COR-L47 (cell line): ENCODE measurements at places on chromosomes 2 and 18.

DNA sequence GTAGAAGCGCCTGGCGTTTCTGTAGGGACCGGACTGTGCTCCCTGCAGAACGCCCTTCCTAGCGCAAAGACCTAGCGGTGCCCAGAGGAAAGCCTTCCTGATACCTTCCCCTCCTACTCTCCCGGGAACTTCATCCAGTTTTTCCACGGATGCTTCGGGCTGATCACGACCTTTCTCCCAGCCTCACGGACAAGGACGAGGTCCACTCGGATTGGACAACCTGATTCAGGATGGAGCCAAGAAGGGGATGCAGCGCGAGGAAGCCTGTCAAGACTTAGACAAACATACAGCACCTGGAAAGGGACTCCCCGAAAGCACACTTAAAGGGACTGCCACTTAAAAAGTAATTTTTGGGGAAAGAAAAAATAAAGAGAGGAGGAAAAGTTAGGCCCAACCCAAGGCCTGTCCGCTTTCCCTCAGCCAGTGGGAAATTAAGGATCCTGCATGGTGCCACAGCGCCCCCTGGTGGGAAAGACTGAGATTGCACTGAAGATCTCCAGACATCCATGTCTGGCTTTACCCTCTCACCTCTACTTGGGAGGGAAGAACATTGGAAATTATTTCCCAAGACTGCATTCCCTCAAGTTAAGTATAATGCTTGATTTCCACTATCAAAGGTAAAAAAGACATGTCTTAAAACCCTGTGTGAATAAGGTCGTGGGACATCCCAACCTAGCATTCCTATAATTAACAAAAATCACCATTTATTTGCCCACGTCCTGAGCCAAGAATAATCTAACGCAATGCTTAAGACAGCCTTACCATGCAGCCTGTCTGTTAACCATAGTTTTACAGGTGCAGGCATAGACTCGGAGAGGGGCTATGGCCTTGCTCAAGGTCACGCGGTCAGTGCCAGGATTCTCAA lies 13.4 kb upstream of the COPS8 start:
- no peak for DNase-seq

DNA sequence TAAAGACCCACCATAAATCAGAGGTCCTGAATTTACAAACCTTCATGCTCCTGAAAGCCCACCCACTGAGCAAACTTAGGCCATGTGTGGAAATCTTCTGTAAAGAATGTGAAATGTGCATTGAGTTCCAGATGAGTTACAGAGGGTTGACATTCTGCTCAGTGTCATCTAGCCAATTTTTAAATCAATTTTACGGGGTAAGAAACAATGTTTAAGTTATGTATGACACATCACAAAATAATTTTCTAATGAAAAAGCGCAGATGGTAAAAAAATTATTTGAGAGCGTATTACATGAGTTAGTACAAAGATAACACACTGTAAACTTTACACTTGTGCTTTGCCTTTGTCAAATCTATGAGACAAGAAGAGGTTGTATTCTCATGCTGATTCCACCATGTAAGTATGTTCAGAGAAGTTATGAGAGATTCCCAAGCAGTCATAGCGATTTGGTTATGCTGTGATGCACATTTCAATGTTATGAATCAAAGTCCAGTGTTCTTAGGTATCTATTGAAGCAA lies 446.3 kb downstream of the ADCYAP1 start:
- DNase-seq: no peak

- DNase-seq: no peak
Observed at GRCh38 chr18:36539674-36540231, 242.2 kb downstream of the FHOD3 start.

DNA sequence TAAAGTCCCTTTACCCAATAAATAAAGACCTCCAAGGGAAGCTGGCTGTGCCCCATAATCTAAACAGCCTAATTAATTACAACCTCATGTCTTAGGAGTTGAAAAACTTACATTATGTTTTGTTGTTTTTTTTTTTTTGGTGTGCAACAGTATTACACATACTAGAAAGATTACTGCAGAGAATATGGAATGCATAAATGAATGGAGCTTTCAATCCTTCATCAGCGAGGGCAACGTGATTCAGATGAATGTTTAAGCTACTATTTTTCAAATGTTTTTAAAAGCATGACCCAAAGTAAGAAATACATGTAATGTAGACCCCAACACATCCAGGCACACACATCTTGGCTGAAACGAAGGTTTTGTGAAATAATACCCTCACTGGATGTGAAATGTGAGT lies 167.1 kb upstream of the FN1 start:
- no peak for DNase-seq

GRCh38 chr2:209681201-209681735 lies 90.4 kb upstream of the UNC80 start:
- DNase-seq: no peak

GRCh38 chr2:58266211-58266610 lies 25.1 kb upstream of the FANCL start:
- no peak for DNase-seq

- no peak for DNase-seq
Observed at GRCh38 chr2:57330447-57330846, 716.2 kb upstream of the VRK2 start.

DNA sequence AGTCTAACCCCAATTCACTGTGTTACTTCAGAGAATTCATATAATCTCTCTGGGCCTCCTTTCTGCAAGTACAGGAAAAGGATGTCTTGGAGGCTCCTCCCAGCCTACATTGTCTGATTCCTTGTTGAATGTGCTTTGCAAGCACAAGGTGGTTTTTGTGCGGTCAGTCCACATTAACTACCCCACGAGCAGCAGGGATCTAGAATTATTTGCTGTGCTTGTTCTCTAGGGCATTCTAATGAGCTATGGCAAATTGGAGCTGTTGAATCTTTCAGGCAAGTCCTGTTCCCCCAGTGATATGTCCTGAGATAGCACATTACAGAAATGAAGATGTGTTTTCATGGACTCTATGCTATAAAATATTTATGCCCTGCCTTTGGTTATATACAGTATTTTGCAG lies 349.4 kb downstream of the SLC4A3 start:
- DNase-seq: no peak

GRCh38 chr2:121242175-121242875 lies 42.7 kb downstream of the TFCP2L1 start:
- no peak for DNase-seq

- DNase-seq: no peak
Observed at GRCh38 chr2:198615972-198616371, 811.6 kb downstream of the PLCL1 start.

DNA sequence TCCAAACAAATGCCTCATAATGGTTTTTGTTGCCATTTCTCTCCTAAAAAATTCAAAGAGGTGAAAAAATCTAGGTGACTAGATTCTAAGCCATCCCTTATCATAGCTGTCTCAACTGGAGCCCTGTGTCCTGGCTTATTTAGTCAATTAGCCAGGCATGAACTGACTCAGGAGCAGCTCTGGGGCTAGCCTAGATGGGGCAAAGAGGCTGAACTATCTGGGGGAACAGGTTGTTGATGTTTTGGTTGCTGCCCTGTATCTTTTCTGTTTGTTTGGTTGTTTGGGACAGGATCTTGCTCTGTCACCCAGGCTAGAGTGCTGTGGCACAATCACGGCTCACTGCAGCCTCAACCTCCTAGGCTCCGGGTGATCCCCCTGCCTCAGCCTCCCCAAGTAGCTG lies 14.7 kb downstream of the GEMIN6 start:
- DNase-seq: no peak

DNA sequence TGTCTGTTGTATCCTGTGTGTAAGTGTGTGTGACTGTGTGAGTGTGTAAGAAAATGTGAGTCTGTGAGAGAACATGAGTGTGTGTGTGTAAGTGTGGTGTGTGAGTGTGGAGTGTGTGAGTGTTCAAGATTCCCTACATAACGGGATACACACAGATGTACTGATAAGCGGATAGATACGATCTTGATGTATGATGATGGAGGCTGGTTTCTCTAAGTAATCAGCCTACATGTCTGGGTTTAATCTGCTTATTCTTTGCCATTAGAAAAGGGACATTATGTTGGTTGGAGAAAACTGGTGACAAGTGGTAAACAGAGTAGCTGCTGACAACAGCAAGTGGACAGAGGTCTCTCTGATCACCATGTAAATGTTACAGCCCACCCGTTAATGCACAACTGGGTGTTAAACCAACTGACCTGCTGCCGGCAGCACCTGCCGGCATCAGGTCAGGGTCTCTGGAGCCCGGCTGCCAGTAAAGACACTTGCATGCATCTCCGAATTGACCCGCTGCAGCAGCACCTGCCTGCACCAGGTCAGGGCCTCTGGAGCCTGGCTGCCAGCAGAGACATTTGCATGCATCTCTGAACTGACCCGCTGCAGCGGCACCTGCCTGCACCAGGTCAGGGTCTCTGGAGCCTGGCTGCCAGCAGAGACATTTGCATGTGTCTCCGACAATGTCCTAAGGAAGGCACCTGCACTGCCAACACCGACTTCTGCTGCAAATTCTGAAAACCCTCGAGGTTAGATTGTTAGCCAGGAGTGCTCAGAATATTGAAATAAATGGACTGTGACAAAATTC lies 87.5 kb downstream of the MBP start:
- no peak for DNase-seq

- peak; percentile 24 for DNase-seq
Observed at GRCh38 chr18:35581898-35582641, 530 bp downstream of the GALNT1 start.

DNA sequence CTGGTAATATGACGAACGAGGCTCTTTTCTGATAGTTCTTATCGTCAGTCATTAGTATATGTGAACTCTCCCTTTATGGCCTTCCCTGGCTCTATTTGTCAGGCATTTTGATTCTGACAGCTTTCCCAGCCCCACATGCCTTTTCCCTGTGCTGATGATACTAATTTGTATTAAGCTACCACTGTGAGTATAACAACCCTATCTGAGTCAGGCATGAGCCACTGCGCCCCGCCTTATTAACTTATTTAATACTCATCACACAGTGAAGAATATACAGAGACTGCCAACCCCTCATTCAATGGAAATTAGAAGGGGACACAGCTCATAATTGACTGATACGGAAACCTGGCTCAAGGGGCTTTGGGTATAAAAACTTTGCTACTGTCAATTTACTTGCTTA lies 140.0 kb downstream of the NETO1 start:
- DNase-seq: no peak

DNA sequence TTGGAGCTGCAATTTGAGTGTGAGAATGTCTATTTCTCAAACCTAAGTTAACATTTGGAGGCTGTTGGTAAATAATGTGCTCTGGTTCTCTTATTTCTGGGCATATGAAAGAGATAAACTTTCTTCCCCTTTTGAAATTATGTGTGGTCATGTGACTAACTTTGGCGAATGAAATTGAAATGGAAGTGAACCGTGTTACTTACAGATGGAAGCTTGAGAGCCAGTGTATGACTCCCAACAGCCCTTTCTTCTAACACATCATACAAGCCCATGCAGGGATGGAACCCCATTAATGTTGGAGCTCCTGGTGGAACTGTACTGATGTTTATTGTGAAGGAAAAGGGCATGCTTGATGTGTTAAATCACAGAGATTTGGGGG lies 725.8 kb downstream of the TSN start:
- no peak for DNase-seq

DNA sequence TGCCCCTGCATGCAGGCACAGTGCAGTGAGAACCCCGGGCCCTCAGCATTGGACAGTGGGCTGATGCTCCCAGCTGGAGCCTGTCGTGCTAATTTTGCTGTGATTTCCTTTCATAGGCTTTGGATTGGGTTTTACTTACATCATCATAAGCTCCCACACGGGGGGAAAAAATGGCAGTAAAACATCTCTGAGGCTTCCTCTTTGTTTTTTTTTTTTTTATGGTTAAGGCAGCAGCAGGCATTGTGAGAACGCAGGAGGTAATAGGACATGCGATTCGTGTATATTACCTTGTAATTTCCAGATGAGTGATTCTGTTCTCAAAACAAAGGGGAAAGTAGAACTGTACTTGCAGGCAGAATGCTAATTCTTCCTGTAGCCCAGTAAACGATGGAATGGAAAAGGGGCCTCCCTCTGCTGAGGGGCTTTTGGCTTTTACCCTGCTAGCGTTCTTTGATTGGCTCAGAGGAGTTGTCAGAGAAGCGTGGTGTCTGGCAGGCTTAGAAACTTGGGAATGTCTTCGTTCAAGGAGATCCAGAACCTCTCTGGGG lies 89.7 kb downstream of the NPAS2 start:
- DNase-seq: no peak

- DNase-seq: no peak
Observed at GRCh38 chr2:144630459-144631215, 110.7 kb upstream of the ZEB2 start.

- no peak for DNase-seq
Observed at GRCh38 chr2:231894566-231895380, 31.4 kb downstream of the NPPC start.

DNA sequence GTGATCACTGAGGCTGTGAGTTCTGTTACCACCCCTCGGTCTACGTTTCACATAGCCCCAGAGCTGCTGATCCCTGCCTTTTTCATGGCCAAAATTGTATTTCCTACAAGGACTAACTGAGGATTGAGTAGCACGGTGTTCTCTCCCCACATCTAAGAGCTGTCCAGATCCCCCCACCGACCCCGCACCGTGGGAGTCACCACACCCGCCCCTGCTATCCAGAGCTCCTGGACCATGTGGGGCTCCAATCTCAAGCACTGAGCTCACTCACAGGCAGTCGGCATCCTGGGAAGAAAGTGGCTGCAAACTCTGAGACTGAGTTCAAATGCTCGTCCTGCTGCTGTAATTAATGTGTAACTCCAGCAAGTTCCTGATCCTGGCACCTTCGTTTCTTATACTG lies 9.7 kb downstream of the SIX2 start:
- DNase-seq: no peak

GRCh38 chr2:159154366-159154765 lies 132.1 kb downstream of the WDSUB1 start:
- no peak for DNase-seq

DNA sequence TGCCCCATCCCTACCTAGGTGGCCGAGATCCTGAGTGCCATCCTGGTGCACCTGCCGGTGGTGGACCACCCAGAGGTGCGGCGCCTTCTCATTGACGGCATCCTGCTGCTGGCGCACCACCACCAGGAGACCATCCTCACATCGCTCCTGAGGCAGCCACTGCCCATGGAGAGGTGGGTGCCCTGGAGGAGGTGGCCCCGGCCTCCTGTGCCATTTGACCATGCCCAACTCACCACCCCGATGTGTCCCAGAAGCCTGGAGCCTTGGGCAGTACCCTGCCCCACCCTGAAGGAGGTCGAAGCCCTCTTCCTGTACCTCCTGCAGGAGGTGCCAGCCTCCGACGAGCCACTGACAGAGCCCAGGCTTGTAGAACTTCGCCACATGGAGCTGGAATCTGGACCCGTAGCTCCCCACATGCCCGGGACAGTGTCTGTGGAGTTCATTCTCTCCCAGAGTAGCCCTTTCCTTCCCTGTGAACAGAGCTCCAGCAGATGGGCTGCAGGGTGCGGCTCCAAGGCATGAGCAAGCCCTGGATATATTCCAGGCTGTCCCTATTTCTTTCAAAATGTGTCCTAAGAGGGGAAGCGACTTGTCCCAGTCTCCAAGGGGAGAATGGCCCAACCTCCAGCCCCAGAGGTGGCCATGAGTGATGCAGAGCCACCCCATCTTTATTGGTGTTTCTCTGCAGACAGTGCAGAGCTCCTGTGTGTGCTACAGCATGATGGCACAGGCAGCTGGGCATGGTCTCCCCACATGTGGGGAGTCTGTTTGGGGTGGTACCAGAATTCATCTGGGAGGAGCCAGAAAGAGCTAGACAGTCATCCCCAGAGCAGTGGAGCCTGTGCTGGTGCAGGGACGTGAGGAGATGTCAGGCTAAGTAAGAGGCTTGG lies 34.2 kb downstream of the HJURP start:
- DNase-seq: no peak

- DNase-seq: peak; percentile 95
Observed at GRCh38 chr2:86035883-86036668, 69.6 kb downstream of the POLR1A start.

- no peak for DNase-seq
Observed at GRCh38 chr2:135820003-135820618, 16.9 kb downstream of the LCT start.
